ENCODE measurements at places on chromosomes 6 and 20.
A peak's percentile ranks its signal among the peaks of the same experiment; 100 is the strongest.

DNA sequence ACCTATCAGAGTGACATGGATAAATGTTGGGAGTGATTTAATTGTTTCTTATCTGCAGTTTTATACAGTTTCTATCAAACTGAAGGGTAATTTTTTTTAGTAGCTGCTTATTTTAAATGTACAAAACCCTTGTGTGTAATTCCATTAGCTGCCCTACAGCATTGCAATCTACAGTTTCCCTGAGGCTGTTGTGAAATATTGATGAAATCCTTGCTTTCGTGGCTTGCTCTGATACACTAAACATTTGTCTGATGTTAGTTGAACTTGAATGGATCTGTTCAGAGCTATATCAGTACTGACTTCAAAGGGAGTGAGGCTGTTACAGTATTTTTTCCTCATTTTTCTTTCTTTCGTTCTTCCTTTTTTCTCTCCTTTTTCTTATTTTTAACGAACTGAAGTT is 255.4 kb downstream of the TSHZ2 start:
- DNase-seq = no peak

GRCh38 chr6:42726485-42727086 is 4.2 kb upstream of the PRPH2 start:
- peak; percentile 86 for DNase-seq

- no peak for DNase-seq
Observed at GRCh38 chr6:54217018-54217417, 91.2 kb upstream of the TINAG start.

DNA sequence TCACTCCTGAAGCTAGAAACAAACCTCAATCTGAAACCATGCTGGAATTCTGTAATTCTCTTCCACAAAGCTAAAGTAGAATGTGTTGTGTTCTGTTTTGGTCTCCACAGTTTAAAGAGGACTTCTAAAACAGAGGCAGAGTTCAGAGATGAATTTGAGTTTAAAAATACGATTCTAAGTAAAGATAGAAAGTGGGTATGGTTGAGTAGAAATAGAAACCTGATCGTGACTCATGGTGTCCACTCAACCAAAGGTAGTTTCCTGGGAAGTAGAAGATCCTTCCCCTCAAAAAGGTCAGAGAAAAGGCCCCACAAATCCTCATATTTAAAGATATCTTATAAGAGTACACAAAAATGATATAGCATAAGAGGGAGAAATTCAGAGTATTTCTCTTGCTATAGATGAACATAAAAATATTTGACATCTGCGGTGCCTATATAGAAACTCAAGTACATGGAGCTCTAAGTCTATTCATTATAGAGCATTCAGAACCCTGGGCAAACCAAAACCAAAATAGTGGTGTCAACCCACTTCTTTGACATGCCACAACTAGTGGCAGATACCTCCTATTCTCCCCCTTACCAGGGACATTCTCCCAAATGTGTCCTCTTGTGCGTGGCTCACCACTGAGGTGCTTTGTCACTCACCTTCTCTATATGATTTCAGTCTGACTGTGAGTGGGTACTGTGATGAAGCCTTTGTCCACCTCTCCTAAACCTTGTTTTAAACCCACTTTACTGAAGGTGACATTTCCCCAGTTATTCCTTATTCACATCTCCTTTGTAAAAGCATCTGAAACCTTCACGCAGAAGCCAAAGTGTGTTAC is 84.5 kb downstream of the PLCB1 start:
- DNase-seq = no peak

GRCh38 chr6:145497006-145497405 is 238.3 kb downstream of the EPM2A start:
- DNase-seq = no peak

GRCh38 chr6:112332274-112332673 is 14.9 kb upstream of the RFPL4B start:
- DNase-seq = no peak

DNA sequence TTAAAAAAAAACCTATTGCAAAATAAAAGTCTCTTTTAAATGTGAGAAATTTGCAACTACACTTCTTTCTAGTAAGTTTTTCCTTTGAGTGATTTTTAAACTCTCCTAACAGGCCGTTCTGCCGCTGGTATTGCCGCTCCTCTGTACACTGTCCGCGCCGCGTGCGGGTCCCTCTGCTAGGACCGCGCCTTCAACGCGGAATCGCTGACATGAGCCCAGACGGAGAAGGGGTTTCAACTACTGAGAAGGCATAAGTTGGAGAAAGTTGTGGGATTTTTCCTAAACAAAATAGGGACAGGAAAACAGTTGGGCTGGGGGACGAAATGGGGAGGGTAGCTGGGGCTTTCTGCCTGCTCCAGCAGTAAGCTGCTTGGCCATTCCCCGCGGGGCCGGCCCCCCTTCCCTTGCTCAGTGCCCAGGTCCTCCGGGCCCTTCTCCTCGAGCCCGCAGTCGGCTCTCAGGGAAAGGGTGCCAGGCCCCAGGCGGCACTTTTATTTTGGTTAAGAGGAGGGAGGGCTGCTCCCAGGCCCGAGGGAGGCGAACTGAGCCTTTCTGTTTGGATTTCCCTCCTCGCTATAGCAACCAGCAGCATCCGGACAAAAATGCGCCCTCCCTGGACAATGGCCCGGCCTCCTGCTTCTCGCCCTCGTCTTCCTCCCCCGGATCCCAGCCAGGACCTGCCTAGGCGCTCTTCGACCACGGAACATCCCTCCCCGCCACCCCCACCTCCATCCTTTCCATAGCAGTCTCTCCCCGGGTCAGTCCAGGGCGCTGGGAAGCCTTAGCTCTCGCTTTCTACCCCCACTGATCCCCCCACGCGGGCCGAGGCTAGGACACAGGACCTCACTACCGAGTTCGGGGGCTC is 6.8 kb upstream of the POU3F2 start:
- no peak for DNase-seq

GRCh38 chr6:166656230-166657151 is 29.4 kb upstream of the RPS6KA2 start:
- no peak for DNase-seq

GRCh38 chr20:53186635-53187034 is 214.5 kb downstream of the TSHZ2 start:
- no peak for DNase-seq

- DNase-seq = no peak
Observed at GRCh38 chr6:107550241-107550840, 60.4 kb downstream of the SOBP start.

- DNase-seq = peak; percentile 83
Observed at GRCh38 chr6:12012558-12013306, 620 bp downstream of the HIVEP1 start.

DNA sequence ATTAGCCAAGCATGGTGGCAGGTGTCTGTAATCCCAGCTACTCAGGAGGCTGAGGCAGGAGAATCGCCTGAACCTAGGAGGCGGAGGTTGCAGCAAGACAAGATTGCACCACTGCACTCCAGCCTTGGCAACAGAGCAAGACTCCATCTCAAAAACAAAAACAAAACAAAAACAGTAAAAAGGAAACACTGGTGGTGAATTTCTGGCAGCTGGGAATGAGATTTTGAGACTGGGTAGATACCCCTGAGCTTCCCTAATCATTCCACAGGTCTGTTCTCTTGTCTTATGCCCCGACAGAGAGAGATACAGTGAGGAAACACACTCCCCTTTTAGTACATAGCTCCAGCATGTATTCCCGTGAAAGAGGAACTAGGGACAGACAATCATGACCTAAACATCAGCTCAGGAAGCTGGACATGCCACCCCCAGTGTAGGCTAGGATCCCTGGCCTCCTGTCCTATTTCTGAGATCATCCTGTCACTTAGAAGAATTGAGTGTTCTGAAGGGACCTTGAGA is 9.6 kb downstream of the MAN1A1 start:
- no peak for DNase-seq

GRCh38 chr20:10951216-10951615 is 277.4 kb upstream of the JAG1 start:
- no peak for DNase-seq

DNA sequence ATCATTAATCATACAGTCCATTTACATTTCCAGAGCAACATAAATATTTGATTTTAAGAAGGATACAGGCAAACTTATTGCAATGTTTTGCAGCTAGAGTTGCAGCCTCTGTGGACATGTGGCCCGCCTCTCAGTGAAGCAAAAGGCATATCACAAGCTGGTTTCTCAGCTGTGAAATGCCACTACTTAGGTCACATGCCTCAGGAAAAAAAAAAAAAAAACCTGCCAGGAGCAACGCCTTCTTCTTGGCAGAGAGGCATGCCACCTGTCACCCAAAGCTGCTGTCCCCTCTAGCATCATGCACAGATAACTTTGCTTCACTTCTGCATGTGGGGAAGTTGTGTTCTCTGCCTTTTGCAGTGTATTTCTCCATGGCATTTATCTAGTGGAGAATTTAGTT is 18.5 kb downstream of the GRM1 start:
- DNase-seq = no peak

DNA sequence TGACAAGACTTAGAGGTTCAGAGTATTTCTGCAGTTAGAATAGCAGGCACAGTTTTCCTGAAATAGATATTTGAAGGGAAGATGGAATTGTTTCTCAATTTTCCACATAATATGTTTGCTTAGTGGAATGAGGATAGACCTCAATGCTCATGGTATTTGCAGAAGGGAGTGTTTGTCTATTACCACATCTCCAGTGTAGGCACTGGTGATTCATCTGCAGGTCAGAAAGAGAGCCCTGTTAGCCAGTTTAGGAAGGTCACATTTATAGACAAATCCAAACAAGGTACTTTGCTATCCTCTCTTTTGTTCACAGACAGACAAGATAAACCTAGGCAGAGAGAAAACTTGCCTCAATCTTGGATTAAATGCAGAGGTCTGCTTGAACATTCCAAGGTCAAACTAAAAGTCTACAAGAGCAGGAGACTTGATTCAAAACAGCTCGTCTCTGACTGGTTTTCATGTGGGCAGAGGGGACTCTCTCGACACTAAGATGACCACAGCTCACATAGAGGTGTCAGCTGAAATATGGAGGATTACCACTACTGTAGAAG is 22.8 kb downstream of the ISM1 start:
- no peak for DNase-seq

DNA sequence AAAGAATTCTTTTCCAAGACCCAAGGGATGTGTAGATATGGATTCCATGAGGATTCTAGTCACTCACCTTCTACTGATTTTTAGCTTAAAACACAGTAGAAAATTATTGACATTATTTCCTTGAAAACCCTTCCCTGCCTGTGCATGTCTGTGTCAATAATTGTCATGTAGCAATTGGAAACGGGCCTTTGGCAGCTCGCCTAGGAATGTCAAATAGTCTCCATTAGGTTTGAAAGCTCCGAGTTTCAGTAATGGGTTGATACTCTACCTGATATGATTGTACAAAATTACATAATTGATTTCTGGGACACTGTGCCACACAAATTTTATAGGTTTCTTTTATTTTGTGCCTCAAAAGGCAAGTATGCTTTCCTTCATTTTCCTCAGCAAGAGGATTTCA is 515.2 kb upstream of the ARID1B start:
- DNase-seq = no peak

GRCh38 chr6:25360621-25361020 is 81.4 kb downstream of the CARMIL1 start:
- no peak for DNase-seq

DNA sequence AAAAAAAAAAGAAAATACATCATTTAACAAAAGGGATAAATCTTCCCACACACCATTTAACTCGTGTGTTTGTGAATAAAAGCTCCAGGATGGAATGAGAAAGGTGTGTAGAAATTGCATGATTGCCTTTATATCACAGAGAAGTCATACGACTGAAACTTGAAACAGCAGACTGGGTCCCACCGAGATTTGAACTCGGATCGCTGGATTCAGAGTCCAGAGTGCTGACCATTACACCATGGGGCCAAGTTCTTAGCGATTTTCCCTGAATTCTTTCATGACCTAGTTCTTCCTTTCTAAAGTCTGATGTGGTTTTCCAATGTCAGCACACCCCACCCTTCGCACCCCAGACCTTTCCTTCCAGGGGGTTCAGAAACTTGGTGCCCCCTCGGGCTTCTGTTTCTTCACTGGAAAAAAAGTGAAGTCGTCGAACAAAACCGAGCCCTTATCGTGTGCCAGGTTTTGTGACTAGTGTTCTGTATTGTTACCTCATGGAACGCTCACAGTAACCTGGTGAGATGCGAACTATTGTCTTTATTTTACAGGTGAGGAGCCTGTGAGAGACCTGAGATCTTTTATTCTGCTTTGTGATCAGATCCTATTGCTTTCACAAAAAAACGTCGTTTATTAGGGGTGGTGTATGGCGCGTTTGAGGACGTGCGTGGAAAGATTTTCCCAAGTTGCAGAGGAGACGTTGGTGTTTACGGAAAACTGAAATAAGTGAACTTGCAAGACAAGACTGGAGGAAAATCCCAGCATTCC is 120.8 kb downstream of the OR2B2 start:
- peak; percentile 19 for DNase-seq

DNA sequence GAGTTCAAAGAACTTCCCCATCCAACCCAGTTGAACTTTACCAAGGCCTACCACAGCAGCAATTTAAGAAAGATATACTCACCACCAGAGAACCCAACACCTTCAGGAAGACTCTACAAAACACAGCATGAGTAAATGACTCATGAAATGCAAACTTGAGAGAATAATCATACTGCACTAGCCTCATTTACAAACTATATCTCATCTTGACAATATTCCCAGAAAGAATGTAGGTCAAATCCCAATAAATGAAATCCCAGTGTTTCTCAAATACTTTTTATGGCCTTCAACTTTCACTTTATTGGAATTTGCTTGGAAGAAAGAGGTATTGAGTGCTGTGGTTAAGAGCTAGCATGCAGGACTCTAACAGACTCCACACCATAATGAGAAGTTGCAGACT is 60.0 kb downstream of the FYN start:
- no peak for DNase-seq

GRCh38 chr6:42336431-42336830 is 115.3 kb downstream of the TRERF1 start:
- no peak for DNase-seq
